A549 treated with ZK216348 at 1 μM for 4 hours (cell line): ENCODE measurements at places on chromosomes 4 and X. TPM values are rescaled to one million over a fixed set of nuclear protein-coding genes. Genes with fewer than 3 reads are reported as not detected.

Gene DMP1
- total RNA-seq, result not detected in 5 replicates

Gene SPANXN3
- total RNA-seq, result not detected in 5 replicates

Gene SMARCA1
- 32.2 to 65.7 TPM (median 47.9 TPM) in 5 replicates for total RNA-seq

Gene NEUROG2
- not detected in 5 replicates for total RNA-seq

Gene FAM241A
- 0.53 to 1.2 TPM (median 0.91 TPM) in 5 replicates for total RNA-seq

Gene ZNF185
- total RNA-seq, result 6.7 to 8.8 TPM (median 7.8 TPM) in 5 replicates

Gene PRRG1
- total RNA-seq, result 3.9 to 8.4 TPM (median 7.5 TPM) in 5 replicates

Gene REPS2
- total RNA-seq, result 0.50 to 2.2 TPM (median 0.81 TPM) in 5 replicates
